ENCODE measurements at places on chromosomes 6 and 20. TPM values are rescaled to one million over a fixed set of nuclear protein-coding genes. Genes with fewer than 3 reads are reported as not detected.

Gene TFAP2D
- not detected for total RNA-seq

Gene KCNQ2
- total RNA-seq, result not detected

Gene MDFI
- 62.6 TPM for total RNA-seq

Gene HLA-DQA2
- not detected for total RNA-seq

DNA sequence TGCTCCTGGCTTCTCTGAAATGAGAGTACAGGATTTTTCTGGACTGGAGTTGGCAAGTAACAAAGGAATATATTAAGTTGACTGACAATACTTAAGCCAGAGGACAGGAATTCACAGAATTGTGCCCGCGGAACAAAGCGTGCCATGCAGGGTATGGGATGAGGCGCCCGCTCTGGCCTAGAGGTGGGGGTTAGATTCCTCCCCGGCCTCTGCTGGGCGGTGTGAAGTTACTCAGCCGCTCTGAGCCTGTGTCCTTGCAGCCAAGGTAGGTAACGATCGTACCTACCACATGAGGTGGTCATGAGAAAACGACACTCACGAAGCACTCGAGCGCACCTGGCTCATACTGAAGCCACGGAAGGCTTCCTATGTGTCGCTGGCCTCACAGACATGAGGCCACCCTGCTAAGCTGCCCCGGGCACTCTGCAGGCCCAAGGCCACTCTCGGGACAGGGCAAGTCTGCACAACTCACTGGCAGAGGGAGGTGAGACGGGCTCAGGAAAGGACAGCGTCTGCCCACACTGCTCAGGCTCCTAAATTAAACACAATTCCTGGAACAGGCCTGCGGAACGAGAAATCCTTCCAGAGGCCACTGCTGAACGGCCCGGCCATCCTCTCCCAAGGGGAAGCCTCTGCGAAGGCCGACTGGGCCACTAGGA is 70.8 kb downstream of the PSMG4 start:
- DNase-seq, result no peak

- DNase-seq, result no peak
These were observed 190.7 kb upstream of the VGLL2 start for GRCh38 chr6:117074672-117075071.

GRCh38 chr20:4720977-4721349 is 746 bp upstream of the PRND start:
- DNase-seq, result no peak

DNA sequence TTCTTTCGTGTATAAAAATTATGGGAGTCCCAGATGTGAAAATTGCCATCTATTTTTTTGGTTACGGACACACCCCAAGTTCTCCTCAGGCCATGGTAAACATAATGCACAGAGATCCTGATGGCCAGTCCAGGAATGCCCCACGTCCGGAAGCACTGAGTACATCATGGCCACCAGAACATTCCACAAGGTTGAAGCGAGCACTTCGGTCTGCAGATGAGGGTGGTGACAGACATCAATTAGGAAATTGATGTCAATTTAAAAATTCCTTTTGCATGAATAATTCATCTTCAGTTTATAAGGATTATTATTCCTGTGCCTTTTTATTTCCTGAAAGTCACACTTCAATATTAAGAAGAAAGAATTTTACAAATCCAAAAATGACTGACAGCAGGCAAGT is 13.2 kb upstream of the EXOC2 start:
- DNase-seq, result no peak

- DNase-seq, result no peak
These were observed 3.1 kb upstream of the TPBG start for GRCh38 chr6:82360552-82360951.

DNA sequence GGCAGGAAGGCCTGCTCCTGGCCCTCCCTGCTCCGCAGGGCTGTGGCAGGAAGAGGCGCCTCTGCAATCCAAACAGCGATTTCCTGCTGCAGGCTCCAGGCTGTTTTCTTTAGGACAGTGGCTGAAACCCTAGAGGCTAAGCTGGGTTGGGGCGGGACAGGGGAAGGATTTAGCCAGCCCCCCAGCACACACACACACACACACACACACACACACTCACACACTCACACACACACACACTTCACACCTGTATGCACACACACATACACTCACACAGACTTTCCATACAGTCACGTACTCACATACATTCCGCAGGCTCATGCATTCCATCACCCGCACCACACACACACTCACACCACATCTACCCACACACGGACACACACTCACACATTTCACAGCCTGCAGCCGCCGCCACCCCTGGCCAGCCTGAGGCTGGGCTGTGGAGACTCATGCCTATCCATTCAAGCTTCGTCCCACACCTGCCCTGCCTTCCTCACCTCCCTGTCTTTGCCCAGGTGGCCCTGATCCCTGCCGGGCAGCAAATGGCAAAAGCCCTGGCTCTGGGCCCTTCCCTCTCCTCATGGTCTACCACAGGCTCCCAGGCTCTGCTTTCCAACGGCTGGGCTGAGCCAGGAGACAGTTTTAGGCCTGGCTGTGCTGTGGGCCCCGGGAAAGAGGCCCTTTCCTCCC is 17.9 kb downstream of the MDFI start:
- peak; percentile 84 for DNase-seq
